ENCODE measurements at places on chromosomes 12 and 14.

DNA sequence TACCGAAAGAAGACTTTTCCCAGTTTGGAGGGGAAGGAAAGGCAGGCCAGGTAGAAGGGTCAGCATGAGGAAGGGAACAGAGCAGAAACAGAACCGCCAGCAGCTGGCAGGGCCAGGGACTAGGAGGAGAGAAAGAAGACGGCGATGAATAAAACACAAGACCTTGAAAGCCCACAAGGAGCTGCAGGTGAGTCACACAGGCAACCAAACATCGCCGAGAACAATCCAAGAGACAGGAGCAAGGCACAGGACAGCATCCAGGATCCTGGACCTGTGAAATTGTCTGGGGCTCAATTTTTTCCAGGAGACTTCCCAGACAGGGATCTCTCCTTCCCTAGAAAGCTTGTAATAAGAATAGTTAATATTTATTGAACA is 47.3 kb downstream of the NUAK1 start:
- DNase-seq: no peak

GRCh38 chr12:122072031-122072970 is 6.3 kb upstream of the MLXIP start:
- DNase-seq: no peak

- DNase-seq: no peak
These were observed 99.0 kb upstream of the PKP2 start for GRCh38 chr12:32995623-32996022.

- peak; percentile 93 for DNase-seq
These were observed 51.3 kb downstream of the LRCOL1 start for GRCh38 chr12:132558861-132559623.

DNA sequence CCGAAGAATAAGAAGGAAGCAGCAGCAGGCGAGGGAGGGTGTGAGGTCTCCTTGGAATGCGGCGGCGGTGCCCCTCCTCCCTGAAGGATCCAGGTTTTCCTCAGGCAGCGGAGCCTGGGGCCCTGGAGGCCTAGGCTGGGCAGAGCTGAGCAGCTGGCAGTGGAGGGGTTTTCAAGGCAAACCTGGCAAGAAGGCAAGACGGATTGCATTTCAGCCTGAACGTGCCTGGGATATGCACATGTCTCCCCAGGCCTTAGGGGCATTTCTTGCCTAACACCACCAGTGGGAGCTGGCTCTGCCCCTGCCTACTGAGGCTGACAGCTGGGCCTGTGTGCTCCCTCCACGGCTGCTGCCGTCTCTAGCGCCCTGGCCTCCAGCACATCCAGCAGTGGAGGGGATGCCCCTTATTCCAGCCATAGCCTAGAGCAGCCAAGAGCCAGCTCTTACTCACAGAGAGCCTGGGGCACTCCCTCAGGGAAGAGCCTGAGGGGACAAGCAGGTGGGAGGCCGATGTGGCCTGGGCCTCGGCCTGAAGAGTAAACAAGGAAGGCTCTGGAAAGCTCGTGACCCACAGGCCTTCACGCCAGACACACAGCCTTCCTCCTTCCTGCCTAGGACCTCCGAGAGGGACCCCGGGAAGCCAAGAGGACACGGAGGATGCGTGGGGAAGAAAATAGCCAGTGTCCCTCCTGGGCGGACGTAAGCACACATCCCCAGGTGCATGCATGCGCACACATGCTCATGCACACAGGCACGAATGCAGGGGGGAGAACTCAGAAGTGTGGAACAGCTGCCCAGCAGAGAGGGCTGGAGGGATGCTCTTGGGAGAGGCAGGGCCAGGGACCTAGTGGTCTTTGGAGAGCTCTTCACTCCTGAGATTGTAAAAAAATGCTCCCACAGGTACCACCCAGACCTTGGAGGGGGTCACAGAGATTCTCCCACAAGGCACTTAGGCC is 23.0 kb upstream of the EIF2B2 start:
- no peak for DNase-seq

DNA sequence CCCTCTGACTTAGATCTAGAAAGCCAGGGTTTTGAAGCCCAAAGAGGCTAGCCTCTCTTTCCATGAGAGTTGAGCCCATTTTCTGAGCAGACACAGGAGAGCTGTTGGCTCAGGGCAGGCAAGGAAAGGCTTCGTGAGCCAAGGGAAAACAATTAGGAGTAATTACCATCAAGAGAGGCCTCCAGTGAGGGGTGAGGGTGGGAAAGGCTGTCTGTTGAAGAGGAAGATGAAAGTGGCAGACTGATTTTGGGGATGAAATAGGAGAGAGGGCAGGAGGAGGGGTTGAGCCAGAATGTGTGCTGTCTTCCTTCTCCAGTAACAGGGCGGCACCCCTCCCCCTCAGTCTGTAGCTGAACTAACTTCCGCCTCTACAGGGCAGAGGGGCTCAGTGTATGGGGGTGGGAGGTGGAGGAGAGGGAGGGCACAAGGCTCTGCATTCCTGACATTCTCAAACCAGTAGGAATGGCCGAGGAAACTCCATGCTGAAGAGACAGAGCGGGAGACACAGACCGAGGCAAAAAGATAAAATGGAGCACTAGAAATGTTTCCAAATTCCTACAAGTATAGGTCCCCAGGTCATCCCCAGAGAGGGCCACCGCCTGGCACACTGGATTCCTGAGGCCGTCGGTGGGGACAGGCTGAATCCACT is 33.1 kb upstream of the COL2A1 start:
- no peak for DNase-seq

All from common myeloid progenitor, CD34-positive (primary cell).